ENCODE measurements at places on chromosomes 1 and 21.

DNA sequence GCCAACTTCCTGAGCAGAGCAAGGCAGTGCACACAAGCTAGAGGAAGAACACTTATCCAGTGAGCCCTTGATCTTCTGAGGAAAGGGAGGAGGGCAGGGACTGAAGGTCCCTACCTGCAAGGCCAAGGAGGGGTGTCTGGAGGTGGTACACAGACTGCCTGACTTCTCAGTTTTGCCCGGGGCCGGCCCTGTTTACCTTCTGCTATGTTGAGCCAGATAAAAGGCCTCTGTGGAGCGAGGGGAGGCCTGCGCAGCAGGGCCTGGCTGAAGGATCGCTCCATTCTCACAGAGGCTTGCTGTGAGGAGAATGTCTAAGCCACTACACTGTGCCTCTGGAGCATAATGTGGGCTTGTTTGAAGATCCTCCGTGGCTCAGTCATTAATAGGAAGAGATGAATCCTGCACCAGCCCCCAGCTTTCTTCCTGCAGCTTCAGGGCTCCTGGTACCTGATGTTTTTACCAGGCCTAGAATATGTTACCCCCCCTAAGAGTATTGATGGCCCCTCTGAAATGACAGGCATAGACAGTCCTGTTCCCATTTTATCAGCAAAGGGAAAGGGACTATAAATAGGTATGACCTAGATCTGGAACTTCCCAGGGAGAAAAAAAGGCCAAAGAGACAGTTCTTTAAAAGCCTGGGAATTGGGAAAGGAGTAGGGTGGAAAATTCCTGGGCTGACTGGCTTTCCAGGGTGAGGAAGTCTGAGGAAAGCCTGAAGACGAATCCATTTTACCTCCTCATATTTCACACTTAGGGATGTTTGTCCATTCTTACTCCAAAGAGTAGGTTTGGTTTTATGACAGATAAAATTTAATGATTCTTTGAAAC lies 4.7 kb downstream of the POGK start:
- no peak for DNase-seq

DNA sequence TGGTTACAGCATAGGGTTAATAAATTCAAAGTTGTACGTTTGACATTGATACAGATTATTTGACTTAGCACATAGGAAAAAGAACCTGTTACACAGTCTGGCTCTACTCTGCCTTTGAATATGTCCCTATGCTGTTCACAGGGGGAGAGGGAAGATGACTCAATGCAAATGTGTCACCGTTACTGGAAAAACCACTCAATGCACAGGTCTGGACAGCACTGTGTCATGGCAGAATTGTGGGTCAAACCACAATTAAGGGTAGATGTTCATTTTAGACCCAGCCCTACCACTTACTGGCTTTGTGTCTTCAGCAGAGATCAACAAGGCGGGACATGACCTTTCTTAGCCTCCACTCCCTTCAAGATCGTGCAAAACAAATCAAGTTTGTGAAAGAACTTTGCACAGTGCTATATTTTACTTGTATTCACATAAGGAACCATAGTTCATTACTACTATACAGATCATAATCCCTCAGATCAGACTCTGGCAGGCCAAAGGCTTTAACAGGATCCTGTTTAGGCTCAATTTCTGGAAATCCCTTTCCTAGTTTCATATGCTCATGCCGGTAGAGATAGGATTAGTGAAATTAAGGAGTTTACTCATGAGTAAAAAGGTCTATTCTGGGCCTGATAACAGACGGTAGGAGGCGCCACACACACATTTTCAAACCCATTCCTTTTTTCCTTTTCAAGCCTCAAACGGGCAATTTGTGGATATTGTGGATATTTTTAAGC lies 22.1 kb downstream of the EIF2D start:
- no peak for DNase-seq

DNA sequence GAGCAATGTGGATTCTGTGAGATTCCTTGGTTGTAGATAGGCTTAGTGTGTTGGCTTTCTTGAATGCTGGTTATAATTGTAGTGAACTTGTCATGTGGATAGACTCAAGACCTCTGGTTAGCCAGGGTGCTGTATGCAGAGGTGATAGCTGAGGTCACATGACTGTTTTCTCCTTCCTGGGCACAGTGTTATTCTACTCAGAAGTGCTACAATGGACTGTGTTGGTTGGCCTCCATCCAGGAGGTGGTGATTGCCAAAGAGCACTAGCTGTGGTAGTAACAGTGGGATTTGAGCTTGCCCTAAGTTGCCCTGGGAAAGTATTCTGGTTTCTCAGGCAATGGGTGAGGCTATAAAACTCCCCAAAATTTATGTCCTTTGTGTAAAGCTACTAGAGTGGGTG lies 71.6 kb downstream of the SH3BGR start:
- DNase-seq = no peak

DNA sequence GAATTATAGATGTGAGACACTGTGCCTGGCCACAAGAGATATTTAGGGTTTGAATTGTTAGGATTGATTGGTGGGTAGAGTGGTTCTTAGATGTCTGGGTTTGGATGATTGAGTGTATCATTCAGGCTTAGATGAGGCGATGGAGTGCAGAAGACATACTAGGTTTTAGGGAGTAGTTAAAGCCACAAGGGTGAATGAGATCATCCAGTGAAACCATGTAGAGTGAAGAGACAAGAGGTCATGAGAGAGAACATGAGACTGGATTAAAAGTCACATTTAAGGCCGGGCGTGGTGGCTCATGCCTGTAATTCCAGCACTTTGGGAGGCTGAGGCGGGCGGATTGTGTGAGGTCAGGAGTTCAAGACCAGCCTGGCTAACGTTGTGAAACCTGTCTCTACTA lies 37.2 kb downstream of the ZFYVE9 start:
- DNase-seq = no peak

GRCh38 chr1:25022361-25023189 lies 92.5 kb upstream of the RUNX3 start:
- DNase-seq = peak; percentile 93

GRCh38 chr1:241447031-241447644 lies 72.4 kb downstream of the FH start:
- DNase-seq = no peak

- DNase-seq = no peak
Measured at GRCh38 chr1:245322673-245323072, 167.9 kb downstream of the KIF26B start.

DNA sequence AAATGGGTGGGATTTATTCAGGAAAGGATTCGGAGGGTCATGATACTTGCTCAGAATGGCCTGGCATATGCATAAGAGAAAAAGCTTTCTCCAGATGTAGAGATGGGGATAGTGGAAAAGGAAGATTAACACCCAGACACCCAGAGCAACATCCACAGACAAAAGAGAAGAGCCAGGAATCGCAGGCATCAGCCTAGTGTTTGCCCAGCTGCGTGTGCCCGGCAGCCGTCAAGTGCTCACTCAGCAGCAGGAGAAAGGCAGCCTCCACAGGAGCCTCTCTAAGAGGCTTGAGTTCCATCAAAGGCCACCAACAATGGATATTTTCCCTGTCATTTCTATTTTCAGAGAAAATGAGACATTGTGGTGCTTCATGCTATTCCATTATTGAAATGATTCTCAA lies 54.7 kb downstream of the NTPCR start:
- DNase-seq = no peak

DNA sequence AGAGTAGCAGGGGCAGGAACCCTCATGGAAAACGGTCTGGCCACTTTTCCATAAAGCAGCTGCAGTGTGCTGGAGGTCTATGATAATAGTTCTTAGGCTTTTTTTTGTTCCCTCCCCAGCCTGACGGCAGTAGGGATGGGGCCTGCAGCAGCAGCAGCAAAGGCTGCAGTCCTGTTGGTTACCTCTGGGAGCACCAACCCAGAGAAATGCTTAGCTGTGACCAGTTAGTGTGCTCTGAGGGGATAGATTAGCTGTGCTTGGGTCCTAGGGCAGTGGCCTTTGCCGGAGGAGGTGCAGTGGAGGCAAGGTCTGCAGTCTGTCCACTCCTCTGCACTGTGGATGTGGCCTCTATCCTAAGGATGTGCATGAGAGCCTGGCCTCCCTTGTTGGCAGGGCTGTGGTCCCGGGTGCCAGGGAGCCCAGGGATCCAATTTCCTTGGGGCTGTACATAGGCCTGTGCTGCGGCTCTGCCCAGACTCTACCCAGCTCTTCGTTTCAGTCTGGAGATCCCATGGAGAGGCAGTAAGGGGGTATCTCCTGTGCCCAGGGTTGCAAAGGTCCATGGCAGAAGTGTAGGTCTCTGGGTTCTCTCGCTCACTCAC lies 322.7 kb downstream of the PTBP2 start:
- DNase-seq = no peak

DNA sequence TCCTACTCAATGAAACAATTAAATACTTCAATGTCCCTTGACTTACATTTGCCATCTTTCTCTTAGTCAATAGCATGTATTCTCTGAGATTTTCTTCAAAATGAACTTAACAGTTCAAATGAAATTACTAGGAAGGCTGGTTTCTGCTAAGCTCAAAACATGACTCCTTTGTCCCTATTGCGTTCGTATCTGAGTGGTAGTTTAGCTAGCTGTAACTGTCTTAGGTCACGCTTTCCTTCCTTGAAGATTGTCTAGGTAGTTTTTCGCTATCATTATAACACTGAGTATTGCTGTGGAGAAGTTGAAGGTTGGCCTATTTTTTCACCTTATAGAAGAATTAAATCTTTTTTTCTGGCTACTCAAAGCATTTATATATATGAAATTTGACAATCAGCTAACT lies 1535.2 kb downstream of the PLA2G4A start:
- no peak for DNase-seq

- DNase-seq = no peak
Measured at GRCh38 chr1:39564941-39565340, 11.6 kb downstream of the PABPC4 start.

- no peak for DNase-seq
Measured at GRCh38 chr1:210234329-210234757, 1.7 kb downstream of the SERTAD4 start.
